Fibroblast of skin of right biceps (primary cell): ENCODE measurements at places on chromosomes 11 and 22.
A peak's percentile ranks its signal among the peaks of the same experiment; 100 is the strongest.

DNA sequence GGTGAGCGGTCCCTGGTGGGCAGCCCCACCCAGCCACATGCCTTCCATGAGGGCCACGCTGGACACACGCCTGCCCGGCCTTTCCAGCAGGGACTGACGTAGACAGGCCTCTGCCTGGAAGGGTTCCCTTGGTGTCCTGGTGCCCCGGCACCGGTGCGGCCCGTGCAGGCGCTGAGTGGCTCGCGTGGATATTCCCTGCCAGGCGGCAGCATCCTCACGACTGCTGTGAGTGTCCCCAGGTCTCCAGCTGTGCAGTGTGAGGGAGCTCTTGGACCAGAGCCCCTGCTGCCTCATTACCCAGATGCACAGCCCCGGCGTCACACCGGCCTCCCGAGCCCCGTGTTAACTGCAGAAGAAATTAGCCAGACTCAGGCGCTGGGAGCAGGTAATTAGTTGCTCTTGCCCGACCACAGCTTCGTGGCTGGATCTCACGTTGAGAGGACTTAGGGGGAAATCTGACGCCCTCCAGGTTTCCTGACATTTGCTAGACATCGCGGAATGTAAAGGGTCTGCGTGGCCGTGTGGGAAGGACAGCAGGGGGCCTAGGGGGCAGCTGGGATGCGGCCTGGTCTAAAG lies 1196.3 kb downstream of the BRD1 start:
- DNase-seq, result no peak

- peak; percentile 42 for DNase-seq
These were observed 318.7 kb downstream of the BUD13 start for GRCh38 chr11:116454020-116454645.

DNA sequence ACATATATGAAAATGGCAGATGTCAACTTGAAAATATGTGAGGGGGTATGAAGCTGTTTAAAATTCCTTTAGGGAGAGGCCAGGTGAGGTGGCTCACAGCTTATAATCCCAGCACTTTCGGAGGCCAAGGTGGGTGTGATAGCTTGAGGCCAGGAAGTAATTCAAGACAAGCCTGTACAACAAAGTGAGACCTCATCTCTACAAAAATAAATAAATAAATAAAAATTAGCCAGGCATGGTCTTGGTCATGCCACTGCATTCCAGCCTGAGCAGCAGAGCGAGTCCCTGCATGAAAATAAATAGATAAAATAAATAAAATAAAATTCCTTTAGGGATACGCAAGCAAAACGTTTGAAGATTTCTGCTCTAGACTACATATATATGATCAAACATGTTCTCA lies 38.1 kb upstream of the FAM181B start:
- DNase-seq, result no peak

- peak; percentile 71 for DNase-seq
These were observed 4.8 kb upstream of the NNMT start for GRCh38 chr11:114291381-114291780.

GRCh38 chr11:67027483-67027930 lies 4.6 kb downstream of the SYT12 start:
- no peak for DNase-seq

- no peak for DNase-seq
These were observed 30.7 kb downstream of the SCUBE2 start for GRCh38 chr11:9060700-9061111.

GRCh38 chr22:19412478-19412877 lies 19.1 kb downstream of the HIRA start:
- DNase-seq, result no peak

- DNase-seq, result no peak
These were observed at the start of gene MS4A7 for GRCh38 chr11:60378354-60378753. Gene MS4A7, plus strand, starts transcription at chr11:60378532. Its CDS starts 4,610 bp downstream, at chr11:60383142.

GRCh38 chr22:30564761-30565119 lies 9.7 kb downstream of the GAL3ST1 start:
- DNase-seq, result no peak

- no peak for DNase-seq
These were observed 803.0 kb upstream of the FAT3 start for GRCh38 chr11:91421641-91422040.

GRCh38 chr11:128575174-128575960 lies 12.0 kb downstream of the ETS1 start:
- DNase-seq, result no peak

- no peak for DNase-seq
These were observed 24.1 kb upstream of the FAM181B start for GRCh38 chr11:82757660-82758357.

DNA sequence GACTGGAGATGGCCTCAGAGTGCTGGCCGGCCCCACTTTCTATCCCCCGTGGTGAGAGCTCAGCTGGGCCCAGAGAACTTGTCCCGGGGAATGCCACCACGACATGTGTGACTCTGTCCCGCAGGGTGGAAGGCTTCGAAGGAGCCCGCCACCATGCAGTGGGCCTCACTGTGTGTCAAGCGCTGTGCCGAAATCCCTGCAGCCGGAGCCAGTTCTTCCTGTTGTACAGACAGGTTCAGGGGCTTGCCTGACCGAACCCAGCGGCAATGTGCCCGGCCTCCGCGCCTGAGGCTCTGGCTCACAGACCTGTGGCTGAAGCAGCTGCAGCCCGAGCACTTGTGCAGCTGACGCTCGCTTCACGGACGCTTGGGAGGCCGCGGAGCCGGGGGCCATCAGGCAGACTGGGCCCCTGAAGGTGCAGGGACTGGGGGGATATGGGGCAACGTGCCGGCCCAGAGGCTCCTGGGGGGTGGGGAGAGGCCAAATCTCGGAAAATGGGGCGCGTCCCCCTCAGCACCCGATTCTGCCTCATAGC lies 650 bp downstream of the PPM1F start:
- DNase-seq, result peak; percentile 11

- DNase-seq, result peak; percentile 70
These were observed 32.0 kb upstream of the COMT start for GRCh38 chr22:19909350-19910179.

DNA sequence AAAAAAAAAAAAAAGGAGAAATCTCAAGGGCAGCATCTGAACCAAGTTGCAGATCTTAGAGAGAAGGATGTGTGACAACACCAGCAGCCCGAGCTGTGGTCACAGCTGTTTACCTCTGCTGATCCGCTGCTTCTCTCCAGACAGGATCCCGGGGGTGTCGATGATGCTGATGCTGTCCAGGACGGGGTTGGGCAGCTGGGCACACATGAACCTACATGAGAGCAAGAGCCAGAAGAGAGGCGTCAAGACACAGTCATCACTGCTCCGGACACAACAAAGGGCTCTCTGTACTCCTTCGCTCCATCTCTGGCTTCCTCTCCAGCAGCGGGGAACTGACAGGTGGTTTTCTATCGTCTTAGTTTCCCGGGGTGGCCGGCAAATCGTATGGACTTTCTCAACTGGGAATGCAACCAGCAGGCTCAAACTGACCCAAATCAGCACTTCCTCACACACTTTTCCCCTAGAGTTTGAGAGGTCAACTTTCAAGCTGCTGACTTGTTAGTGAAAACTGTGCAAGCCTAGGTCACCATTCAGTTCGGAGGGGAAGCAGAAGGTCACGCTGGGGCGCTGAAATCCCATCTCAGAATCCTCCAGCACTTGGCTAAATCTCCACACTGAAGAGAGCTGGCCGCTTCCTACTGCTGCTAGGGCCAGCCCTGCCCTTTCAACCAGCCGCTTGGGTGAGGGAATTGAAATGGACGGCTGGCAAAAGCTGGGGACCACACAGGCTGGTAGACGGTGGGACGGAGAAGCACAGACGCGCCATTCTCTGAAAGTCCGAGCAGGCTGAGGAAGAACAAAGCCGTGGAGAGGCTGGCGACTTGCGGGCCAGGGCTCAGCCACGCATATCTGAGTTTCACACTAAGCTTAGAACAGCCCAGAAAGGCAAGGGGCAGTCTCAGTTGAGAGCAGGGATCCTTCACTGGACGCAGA lies 3.8 kb downstream of the EHD1 start:
- no peak for DNase-seq

DNA sequence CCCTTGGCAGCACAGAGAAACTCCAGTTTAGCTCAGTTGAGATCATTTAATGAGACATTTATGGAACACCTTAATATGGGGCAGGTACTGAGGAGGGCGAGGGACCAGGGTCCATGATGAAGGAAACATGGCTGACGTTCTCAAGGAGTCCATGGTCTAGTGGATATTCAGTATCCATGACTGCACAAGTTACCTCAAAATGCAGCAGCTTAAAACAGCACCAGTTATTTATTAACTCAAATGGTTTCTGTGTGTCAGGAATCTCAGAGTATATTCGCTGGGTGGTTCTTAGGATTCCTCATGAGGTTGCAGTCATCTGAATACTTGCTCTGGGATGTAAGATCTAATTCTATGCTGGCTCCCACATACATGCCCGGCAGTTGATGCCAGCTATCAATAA lies 346.8 kb downstream of the LARGE1 start:
- DNase-seq, result no peak

GRCh38 chr11:17063171-17064002 lies 14.1 kb downstream of the RPS13 start:
- DNase-seq, result peak; percentile 31

- peak; percentile 90 for DNase-seq
These were observed 13.6 kb downstream of the RNF185 start for GRCh38 chr22:31173386-31174145.

DNA sequence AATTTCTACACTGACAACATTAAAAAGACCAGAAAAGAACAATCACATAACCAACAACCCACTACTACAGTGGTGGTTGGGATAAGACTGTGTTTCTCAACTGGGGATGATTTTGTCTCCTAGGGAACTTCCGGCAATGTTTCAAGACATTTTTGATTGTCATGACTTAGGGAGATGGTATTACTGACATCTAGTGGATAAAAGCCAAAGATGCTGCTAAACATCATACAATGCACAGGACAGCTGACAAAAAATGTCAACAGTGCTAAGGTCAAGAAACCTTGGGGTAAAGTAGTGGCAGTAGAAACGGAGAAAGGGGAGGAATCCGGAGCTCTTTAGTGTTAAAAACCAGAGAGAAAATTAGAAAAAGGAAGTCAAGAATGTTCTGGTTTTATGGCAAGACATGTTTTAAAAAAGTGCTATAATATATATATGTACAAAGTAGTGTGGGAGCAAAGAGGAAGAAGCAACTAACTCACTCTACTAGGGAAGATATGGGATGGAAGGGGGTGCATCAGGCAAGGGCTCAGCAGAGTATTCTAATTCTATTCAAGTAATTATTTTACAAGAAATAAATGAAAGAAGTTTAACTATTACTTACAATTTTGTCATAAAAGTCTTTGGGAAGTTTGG lies 37.2 kb downstream of the CKAP5 start:
- DNase-seq, result peak; percentile 50

DNA sequence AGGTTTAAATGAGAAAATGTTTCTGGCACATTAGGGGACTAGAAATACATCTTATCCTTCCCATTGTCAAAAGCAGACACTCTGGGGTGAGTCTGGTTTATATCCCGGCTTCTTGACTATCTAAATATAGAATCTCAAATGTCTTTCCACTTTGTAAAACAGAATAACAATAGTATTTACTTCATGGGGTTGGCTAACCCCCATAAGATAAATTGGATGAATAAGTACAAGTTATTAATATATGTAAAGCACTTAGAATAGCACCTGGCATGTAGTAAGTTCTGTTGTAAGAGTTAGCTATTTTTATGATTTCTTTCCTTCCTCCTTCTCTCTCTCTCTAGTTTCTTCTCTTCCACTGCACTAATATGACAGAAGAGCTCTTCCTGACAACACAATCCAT lies 499.1 kb downstream of the INSC start:
- no peak for DNase-seq

GRCh38 chr11:77042111-77042726 lies 8.0 kb downstream of the B3GNT6 start:
- DNase-seq, result no peak

- DNase-seq, result peak; percentile 55
These were observed 5.8 kb downstream of the LIF start for GRCh38 chr22:30240541-30241417.

- peak; percentile 69 for DNase-seq
These were observed 8.3 kb downstream of the LGR4 start for GRCh38 chr11:27464289-27464696.

- no peak for DNase-seq
These were observed 15.7 kb upstream of the CABP2 start for GRCh38 chr11:67538823-67539505.

- DNase-seq, result peak; percentile 33
These were observed 39.2 kb upstream of the SLC36A4 start for GRCh38 chr11:93236741-93237675.

DNA sequence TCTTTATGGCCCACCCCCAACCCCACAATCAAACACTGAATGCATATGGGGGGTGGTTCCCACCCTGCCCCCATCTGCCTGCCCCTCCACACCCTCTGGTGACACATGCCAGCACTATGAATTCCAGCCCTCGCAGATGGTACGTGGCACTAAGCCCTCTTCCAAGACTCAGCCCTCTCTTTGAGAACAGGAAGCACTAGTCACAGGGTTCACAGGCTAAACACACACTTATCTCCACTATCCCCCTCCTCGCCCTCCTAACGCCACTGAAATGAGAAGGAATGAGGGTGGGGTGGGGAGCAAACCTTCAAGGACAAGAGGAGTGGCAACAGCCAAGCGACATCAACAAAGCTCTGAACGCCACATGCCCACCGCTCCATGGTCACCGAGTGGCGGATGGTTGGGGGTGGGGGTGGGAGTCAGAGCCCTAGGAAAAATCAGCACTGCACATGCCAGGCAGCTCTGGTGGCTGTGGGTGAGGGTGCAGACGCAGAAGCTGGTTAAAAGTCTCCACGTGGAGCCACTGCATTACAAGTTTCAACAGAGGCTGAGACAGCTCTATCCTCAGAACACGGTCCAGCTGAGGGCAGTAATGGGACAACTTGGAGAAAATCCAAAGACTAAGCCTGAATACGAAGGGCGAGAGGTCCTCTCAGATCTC lies 33.6 kb downstream of the TMEM184B start:
- DNase-seq, result peak; percentile 97

- DNase-seq, result no peak
These were observed 10.4 kb upstream of the HSPA8 start for GRCh38 chr11:123072332-123072761.

DNA sequence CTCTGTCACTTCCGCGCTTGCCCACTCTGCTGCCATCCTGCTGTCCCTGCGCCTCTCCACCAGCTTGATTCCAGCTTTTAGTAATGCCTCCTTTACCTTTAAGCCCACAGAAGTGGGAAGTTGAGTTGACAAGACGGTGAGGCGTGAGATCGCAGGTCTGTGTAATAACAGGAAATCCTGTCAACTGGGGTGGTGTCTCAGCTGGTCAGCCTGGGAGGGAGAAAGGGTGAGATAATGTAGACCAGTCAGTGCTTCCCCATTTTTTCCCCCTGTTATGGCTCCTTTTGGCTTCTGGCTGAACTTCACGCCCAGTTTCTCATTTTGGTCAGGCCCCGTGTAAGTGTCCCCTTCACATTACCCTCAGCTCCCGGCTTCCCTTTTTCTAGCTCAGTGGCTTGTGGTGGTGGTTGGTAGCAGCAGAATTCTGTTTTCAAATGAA lies 98.9 kb downstream of the TRAF6 start:
- no peak for DNase-seq
